Cardiac fibroblast (primary cell): ENCODE measurements at places on chromosomes 16 and 17.
A peak's percentile ranks its signal among the peaks of the same experiment; 100 is the strongest.

- DNase-seq: peak; percentile 84
These were observed 536.5 kb upstream of the CDH11 start for GRCh38 chr16:65658349-65658748.

GRCh38 chr16:54191592-54191991 lies 95.0 kb downstream of the IRX3 start:
- DNase-seq: no peak

GRCh38 chr17:1797323-1797722 lies 32.4 kb downstream of the SMYD4 start:
- DNase-seq: no peak

DNA sequence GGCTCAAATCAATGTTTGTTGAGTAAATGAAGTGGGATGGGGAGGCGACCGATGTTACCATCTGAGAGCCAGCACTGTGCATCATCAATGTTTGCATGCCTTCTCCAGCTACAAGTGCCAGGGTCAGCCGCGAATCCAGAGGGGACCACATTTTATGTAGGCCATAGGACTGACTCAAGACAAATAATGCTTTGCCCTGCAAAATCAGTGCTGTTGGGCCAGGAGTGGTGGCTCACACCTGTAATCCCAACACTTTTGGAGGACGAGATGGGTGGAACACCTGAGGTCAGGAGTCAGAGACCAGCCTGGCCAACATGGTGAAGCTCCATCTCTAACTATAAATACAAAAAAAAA lies 53.1 kb upstream of the WSB1 start:
- DNase-seq: no peak

GRCh38 chr17:57811638-57812280 lies 38.1 kb downstream of the MRPS23 start:
- DNase-seq: no peak

GRCh38 chr16:21023509-21024202 lies 123.1 kb downstream of the LYRM1 start:
- DNase-seq: peak; percentile 8

DNA sequence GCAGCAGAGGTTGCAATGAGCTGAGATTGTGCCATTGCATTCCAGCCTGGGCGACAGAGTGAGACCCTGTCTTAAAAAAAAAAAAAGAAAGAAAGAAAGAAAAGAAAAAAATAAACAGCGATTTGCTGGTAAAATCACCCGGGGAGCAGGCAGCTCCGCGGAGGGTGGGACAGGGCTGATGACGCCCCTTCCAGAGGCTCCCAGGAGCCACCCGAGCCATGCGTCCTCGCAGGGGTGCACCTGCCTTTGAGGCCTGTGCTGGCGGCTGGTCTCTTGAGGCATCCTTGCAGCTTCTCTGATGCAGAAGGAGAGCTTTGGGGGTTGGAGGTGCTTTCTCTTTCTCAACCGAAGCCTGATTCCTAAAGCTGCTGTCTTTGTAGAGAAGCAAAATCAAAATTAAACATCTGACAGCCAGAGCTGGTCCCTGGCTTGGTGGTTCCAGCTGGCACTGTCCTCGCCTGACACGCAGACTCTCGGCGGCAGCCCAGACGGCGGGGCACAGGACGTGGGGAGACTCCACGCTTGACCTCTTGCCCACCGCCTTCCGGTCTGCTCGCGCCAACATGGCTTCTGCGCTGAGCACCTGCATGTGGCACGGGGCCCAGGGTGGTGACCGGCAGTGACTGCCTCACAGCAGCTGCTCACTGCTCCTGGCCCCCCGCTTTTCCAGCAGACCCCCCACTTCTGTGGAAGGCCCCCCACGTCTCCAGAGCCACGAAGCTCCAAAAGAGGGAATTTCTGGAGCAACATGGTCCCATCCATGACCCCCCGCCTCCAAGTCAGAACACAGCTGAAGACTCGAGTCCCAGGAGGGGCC lies 6.6 kb downstream of the UTS2R start:
- DNase-seq: no peak

GRCh38 chr17:50289278-50289677 lies 15.0 kb downstream of the TMEM92 start:
- peak; percentile 77 for DNase-seq

- DNase-seq: no peak
These were observed 1.5 kb downstream of the CDYL2 start for GRCh38 chr16:80802902-80803301.

- no peak for DNase-seq
These were observed 64.0 kb downstream of the TBC1D16 start for GRCh38 chr17:79971651-79972050.

- DNase-seq: no peak
These were observed 753.0 kb upstream of the GOT2 start for GRCh38 chr16:59487067-59487466.

GRCh38 chr16:21276090-21276489 lies 2.0 kb downstream of the CRYM start:
- DNase-seq: no peak

DNA sequence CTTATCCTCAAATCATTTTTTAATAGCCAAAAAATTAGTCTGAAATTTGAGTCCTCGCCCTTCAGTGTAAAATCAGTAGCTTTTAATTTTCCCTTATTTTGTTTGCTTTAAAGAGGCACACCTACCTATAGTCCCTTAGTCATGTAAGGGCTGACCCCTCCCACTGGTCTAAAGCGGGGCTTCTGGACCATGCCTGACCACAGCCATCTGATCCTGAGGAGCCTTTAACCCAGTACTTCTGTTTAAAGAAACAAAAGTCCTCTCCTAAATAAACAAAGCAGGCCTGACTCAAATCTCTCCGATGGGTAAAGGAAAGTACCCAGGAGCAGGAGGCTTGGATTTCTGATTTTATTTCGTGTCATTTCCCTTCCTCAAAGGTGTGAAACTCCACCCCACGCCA lies 92.0 kb upstream of the CCL2 start:
- no peak for DNase-seq

GRCh38 chr17:44176671-44177501 lies 6.4 kb downstream of the ASB16 start:
- no peak for DNase-seq

DNA sequence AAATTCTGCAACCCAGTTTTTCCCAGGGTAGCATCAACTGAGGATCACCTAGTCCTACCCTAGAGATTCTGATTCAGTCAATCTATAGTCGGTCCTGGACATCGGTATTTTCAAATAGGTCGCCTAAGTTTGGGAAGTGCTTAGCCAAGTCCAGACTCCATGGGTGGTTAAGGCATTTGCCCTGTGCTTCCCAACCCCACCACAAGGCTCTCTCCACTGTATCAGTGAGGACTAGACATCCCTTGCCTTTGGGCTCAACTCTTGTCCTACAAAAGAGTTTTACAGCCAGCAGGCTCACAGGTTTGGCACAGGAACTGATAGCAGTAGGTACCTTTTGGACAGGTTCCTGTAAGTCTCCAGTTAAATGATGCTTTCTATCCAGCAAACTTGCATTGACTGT lies 13.8 kb downstream of the HYDIN start:
- no peak for DNase-seq

- DNase-seq: no peak
These were observed 28.4 kb downstream of the PRMT7 start for GRCh38 chr16:68339214-68339613.

DNA sequence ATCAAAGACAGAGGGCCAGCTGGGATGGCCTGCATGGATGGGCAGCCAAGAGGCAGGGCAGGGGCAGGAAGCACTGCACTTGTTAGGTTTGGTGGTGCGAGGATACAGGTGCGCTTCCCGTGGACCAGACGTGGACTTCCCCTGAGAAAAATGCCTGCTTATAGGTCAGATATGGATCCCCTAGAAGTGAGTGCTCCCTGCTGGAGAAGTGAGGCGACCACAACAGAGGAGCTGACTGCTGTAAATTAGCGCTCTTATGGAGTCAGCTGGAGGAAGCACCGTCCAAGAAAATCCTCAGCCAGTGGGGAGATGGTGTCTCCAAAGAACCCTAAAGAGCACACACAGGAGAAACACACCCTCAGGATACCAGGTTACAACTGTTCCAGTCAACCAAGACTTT lies 27.7 kb upstream of the CCDC182 start:
- no peak for DNase-seq

DNA sequence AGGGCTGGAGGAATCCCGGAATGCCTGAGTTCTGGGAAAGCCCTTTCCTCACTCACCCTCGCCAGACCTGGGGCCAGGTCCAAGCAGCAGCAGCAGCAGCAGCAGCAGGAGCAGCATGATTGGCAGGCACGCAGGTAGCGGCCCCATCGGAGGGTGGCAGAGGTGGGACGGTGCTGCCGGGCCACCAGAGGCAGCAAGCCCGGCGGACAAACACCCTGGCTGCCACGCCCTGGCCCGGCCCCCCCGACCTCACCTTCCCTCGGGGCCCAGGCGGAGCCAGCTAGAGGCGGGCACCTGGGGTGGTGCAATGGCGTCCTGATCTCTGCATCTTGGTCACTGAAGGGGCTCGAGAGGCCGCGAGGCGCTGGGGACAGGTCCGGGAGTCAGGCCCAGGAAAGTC lies 122.4 kb downstream of the LAT start:
- no peak for DNase-seq

- no peak for DNase-seq
These were observed 504.2 kb upstream of the PSMD7 start for GRCh38 chr16:73792199-73793020.

DNA sequence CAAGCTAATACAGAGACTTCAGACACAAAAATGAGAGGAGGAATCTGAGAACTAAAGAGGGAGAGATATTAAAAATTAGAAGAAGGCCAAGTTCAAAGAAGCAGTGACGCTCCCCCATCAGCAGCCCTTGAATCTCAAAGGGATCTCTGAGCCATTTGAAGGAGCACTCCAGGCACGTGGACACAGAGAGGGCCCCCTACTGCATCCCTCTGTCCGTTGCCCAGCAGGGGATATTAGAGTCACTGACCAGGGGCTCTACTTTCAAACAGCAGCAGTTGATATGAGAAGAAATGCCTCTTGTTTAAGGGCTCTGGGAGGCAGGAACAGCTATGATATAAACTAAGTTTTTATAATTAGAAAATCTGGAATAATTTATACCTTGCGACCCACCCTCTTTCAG lies 479.0 kb upstream of the SALL1 start:
- DNase-seq: no peak

DNA sequence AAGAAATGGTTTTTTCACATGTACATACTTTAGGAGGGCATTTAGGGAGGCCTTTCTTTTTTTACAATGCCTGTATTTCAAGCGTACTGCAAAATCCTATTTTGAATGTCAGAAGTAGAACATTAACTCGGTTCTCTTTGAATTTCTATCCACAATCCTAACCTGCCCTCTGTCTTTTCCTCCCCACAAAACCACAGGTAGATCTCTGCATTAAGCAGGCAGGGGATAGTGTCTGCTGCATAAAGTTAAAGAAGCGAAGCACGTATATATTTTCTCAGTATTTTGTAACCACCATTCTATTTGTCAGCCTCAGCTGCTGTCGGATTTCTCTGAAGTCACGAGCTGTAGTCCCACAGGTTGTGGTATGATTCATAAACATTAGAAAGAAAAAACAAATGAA lies 137.5 kb downstream of the SHISA6 start:
- no peak for DNase-seq

- no peak for DNase-seq
These were observed 517.7 kb upstream of the PSMD7 start for GRCh38 chr16:73778887-73779286.

DNA sequence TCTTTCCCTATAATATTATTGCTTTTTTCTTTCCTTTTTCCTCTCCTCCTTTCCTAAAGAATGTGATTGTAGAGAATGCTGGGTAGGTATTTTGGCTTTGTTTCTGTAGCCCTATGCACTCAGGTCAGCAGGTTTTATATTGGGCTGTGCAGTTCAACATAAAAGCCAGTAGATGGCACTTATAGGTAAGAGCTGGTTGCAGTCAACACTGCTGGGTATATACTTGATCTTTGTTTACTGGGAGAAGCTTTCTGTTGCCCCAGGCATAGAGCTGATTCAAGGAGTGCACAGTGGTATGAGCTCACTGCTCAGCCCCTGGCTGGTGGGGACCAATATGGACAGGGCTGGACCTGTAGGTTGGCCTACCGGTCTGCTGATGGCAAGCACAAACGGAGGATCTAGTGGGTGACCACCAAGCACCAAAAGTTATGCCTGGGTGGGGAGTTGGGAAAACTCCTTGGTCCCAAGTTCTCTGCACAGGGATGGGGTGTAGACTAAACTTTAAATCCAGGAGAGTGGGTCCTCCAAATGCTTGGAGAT lies 378.9 kb downstream of the PMP22 start:
- peak; percentile 8 for DNase-seq

GRCh38 chr17:43616029-43616351 lies 45.7 kb downstream of the MEOX1 start:
- DNase-seq: no peak

DNA sequence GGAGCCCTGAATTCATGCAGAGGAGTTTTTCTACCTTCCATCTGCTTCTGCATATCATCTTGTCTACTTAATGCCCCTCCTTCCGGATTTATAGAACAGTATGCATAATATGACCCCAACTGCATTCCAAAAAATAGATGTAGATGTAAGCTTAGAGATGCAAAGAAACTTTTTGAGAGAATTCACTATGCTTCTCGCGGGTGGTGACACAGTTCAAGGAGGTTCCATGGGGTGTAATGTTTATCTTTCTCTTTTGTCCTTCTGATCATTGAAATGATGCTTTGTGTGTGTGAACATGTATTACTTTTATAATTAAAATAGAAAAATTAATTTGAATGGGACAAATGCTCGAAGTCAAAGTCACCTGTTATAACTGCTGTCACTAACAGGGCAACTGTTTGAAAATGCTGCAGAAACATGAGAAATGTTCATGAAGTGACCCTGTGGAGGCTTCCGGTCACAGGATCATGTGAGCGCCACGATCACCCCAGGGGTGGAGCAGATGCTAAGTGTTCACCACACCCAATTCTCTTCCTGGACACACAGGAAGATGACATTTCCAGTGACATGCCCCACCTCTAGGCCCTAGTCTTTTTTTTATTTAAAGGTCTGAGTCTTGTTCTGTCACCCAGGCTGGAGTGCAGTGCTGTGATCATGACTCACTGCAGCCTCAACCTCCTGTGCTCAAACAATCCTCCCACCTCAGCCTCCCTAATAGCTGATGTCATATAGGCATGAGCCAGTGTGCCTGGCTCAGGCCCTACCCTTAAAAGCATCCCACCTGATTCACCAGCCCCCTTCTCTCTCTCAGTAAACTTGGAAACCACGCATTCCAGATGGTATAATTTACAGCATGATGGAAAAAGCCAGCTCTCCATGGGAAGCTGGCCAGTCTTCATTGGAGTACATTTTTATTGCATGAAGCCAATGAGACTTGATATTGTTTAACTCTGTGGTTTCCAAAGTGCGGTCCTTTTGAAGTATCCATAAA lies 21.0 kb upstream of the AGRP start:
- peak; percentile 14 for DNase-seq

GRCh38 chr16:990516-991291 lies 9.1 kb downstream of the SOX8 start:
- no peak for DNase-seq

- peak; percentile 49 for DNase-seq
These were observed 127.1 kb downstream of the ENGASE start for GRCh38 chr17:79201536-79202227.

- no peak for DNase-seq
These were observed 996 bp downstream of the SUMO2 start for GRCh38 chr17:75181608-75182318.

- DNase-seq: peak; percentile 79
These were observed 50.9 kb downstream of the CYB561 start for GRCh38 chr17:63395075-63395805.
